ENCODE measurements at places on chromosomes 3 and 15.

DNA sequence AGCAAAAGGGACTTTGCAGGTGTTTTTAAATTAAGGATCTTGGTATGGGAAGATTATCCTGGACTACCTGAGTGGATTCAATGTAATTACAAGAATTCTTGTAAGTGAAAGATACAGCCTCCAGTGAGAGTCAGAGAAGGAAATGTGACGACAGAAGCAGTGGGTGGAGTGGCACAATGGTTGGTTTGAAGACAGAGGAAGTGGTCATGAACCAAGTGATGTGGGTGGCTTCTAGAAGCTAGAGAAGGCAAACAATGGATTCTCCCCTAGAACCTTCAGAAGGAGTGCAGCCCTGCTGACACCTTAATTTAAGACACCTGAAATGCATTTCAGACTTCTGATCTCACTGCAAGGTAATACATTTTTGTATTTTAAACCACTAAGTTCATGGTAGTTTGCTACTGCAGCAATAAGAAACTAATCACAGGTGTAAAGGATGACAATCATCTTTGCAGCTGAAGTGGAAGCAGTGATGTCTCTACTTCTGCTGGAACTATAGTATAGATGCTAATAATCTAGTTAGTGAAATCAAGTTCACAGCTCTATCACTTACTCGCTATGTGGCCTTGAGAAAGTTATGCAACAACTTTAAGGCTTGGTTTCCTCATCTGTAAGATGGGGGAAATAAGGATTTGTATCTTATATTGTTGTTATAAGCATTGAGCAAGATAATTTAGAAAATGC, 403.4 kb upstream of the SUCLG2 start:
- peak; percentile 83 for DNase-seq

GRCh38 chr3:172622916-172623700, 87.8 kb downstream of the NCEH1 start:
- peak; percentile 55 for DNase-seq

DNA sequence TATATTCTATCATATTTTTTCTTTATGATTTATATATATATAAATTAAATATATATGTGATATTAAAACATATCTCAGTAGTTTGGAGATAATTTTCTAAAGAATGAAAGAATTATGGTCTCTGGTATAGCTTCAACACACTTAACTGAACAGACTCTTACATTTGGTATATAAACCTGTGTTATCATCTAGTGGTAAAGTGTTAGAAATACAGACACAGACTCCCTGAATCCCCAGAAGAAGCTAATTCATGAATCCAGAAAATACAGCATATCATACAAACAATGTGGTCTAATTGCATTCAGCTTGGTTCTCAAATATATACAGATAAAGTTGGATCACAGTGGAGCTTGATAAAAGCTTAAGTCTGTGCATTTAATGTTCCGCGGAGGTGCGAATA, 1100.4 kb downstream of the ROBO2 start:
- no peak for DNase-seq

DNA sequence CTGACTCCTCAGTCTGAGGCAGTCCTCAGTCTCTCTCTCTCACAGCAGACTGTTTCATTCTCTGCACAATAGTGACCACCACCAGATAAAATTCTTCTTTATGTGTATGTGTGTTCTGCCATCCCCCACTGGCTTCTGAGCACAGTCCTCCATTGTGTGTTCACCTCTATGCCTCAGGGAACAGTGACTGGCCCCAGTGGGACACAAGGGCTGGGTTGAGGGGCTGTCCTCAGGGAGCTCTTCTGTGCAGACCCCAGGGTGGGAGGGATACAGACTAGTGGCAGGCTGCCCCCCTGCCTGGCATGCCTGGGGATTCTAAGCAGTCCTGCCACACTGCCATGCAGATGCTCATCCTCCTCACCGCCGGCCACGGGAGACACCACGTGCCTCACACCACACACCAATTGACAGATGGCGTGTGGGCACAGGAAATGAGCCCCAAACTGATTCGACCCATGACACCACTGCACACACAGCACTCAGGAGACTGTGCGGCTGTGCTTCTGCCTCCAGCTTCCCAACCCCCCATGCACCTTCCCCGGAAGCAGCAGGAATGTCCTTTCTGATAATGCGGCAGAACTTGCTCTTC, 237.6 kb upstream of the CHRNA7 start:
- no peak for DNase-seq

- DNase-seq: no peak
Observed at GRCh38 chr3:44914936-44915335, 40.5 kb downstream of the TGM4 start.

GRCh38 chr3:140500473-140500872, 177.4 kb upstream of the TRIM42 start:
- DNase-seq: no peak

DNA sequence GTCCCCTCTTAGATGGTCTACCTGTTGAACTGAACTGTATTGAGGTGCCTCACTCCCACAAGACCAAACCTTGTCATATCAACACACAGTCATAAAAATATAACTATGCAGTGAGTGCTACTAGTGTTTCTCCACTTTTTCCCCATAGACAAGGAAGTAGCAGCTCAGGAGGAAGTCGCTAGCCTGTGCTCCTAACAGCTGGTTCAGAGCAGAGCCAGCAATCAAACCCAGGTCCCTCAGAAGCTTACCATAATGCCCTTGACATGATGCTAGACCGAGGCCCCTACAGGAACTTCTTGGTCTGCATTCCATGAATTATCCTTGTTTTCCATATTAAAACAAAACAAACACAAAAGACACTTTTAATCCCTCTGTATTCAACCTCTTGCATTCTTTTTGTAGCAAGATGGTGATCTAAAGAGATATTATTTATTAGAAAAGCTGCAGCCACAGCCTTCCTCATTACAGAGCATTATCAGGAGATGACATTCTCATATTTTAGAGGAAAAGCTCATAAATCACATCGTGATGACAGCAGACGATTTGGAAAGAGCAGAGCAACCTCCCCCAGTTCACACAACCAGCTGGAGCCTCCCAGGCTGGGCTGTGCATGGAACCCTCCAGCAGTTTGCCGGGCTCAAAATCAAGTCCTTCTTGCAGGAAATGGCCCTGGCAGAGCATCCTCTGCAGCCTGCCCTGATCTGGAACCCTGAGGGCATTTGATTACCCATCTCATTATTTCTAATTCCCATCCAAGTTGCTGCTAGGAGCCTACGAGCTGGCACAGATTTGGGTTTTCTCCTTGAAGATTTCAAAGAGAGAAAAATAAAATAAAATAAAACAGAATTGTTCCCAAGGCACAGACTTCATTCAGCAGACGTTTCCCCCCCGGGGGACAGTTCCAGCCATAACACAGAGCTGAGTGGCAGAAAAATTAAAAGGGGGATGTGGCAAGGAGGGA, 118.8 kb downstream of the SRGAP3 start:
- DNase-seq: no peak

DNA sequence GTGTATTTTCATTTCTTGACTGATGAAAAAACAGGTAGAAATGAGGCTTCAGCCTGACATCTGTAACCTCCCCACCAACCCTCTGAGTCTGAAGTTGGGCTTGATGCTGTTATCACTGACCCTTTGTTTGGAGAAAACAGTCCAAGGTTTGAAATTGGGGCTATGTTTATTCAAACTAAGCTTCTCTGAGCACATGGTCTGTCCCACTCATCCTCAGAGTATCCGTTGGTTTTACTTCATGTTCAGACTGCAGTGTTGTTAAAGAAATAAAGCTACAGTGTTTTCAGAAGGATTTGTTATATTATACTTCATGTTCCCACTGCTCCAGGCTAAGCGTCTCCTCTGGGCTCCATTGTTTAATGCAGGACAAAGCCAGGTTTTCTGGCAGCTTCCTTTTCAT, 6.0 kb downstream of the MAPKBP1 start:
- DNase-seq: no peak

DNA sequence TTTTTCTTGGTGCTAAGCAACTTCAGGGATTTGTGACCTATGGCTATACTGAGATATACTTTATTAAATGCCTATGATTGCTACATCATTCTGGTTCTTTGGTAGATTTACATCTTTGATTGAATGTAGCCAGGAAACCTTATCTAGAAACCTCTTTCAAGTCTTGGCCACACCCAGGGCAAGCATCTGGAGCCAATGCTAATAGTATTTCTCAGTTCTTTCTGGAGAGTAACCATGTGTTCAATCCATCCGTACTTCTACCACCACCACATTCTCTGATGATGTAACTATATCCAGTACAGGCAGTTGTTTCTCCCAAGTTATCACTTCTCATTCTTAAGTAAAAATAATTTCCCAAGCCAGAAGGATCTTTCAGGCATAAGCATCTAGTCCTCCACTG, 69.0 kb downstream of the NME9 start:
- no peak for DNase-seq

DNA sequence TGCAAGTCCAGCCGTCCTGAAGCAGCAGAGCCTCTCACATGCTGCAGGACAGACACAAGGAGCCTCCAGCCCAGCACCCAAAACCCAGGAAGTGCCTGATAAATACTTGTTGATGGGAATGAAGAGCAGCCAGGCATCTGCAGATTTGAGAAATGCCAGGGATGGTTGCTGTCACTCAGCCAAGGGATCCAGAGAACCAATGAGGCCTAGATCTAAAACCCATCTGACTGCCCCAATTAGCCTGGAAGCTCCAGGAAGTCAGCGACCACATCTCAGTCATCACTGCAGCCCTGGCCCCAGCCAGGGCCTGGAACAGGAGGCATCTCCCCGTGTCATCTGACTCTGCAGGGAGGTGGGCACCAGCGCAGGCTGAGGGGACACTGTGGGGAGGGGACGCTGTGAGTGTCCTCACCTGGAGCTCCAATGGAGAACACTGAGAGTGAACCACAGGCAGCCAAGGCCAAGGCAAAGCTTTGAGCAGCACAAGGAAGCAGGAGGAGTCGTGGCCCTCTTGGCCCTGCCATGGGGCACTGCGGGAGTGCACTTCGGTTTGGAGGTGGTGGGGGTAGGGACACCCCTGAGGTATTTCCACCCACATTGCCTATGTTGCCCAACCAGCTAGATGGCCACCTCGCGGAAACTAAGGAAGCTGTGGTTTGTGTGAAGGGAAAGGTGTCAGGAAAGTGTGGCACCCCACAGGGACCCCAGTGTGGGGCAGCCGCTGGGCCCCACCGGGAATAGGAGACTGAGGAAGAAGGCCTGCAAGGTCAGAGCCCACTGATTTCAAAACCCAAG, 229.5 kb downstream of the VPS13C start:
- DNase-seq: no peak

DNA sequence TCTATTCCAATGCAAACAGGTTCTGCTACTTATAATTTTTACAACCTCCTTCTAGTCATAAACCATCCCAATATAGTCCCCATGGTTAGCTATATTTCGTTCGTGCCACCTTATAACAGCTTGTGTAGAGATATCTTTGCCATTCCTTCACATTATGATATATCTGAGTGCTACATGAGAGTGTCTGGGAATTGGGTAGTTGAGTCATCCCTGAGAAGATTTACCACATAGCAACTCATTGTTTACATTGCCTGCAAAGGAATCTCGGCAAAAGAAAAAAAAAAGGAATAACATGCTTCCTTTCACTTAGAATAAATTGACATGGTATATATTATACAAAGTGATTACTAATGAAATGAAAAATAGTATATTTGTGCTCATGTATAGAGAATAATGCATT, 86.0 kb upstream of the VGLL3 start:
- DNase-seq: no peak

- DNase-seq: no peak
Observed at GRCh38 chr3:134163096-134163495, 87.6 kb downstream of the RYK start.

DNA sequence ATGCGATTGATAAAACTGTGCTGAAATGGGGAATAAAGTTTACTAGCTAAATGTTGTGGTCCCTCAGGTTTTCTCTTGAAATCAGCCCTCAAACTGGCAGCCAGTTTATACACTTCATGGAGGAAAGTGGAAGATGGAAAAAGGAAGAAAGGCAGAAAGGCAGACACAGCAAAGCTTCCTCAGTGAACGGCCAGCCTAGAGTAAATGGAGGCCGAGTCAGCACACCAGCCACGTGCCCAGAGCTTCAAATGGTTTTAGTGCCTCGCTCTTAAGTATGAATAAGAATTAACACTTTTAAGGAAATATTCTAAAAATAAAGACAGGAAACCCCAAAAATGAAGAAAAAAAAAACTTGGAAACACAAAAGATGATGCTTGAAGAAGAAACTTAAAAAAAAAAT, 48.3 kb downstream of the GNB4 start:
- no peak for DNase-seq

- no peak for DNase-seq
Observed at GRCh38 chr3:21020043-21020442, 731.0 kb downstream of the ZNF385D start.

DNA sequence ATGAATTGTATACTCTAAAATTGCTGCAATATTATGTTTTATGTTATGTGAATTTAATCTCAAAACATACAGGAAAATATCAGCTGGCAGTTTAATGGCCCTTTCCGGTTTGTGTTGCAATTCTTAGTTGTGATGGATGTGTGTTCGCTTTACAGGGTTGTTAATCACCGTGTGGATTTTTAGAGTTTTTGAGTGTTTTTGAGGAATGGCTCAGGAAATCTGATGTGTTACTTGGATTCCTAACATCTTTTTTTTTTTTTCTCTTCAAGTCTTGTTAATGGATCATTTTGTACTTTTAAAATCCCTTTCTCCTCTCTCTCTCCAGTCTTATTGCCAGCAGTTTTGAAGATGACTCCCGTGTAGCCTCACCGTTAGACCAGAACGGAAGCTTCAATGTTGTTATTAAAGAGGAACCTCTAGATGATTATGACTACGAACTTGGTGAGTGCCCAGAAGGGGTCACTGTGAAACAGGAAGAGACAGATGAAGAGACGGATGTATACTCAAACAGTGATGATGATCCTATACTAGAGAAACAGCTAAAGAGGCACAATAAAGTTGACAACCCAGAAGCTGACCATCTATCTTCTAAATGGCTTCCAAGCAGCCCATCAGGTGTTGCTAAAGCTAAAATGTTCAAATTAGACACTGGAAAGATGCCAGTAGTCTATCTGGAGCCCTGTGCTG, 35.7 kb downstream of the MGA start:
- peak; percentile 70 for DNase-seq

- no peak for DNase-seq
Observed at GRCh38 chr3:124777762-124778470, 47.7 kb downstream of the UMPS start.

GRCh38 chr3:29181149-29181780, 99.6 kb upstream of the RBMS3 start:
- DNase-seq: no peak

GRCh38 chr15:50113187-50113505, 5.9 kb downstream of the ATP8B4 start:
- DNase-seq: no peak

DNA sequence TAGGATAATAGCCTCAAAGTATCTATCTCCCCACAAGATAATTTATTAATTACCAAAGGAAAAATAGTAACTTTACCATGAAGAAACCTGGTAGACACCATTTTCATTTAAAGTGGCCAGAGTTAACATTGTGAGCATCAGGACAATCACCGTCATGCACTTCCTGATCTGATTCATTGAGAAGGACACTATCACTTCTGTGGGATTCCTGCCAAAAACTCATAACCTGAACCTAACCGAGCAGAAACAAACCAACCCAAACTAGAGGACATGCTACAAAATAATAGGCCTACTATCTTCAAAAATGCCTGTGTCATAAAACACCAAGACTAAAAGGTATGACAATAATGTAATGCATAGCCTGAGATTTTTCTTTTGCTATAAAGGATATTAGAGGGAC, 39.0 kb downstream of the FSIP1 start:
- DNase-seq: no peak

- DNase-seq: no peak
Observed at GRCh38 chr15:93035092-93035915, 53.7 kb downstream of the RGMA start.

GRCh38 chr3:197088370-197088769, 58.8 kb upstream of the MELTF start:
- no peak for DNase-seq
